ENCODE measurements at places on chromosomes 5 and 9.

DNA sequence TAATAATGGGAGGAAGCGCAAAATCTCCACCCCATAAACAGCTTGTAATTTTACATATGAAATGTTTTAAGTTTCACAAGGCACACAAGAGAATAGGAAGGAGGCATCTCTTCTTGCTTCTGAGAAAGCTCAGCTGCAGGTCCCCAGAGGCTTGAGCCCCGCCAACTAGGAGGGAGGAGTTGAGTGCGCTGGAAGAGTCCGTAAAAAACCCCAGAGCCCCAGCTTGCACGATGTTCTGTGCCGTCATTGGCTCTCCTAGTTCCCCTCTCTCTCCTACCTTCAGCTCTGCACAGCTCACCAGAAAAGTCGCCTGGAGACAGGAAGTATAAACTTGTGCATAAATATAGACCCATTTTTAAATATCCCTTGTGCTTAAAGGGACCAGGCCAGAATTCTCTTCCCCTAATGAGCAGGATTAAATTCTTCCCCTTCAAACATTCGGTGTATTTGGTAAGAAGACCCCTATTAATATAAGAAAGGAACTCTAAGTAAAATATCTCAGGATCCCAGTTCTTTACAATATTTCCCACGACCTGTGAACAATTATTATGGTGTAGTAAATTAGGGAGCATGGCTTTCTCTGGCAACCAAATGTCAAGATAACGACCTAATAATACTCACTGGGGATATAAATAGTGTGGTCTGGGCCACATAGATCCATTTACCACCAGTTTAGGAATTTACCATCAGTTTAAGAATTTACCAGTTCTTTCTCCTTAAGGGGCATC lies 13.7 kb downstream of the GLRX start:
- DNase-seq: no peak

DNA sequence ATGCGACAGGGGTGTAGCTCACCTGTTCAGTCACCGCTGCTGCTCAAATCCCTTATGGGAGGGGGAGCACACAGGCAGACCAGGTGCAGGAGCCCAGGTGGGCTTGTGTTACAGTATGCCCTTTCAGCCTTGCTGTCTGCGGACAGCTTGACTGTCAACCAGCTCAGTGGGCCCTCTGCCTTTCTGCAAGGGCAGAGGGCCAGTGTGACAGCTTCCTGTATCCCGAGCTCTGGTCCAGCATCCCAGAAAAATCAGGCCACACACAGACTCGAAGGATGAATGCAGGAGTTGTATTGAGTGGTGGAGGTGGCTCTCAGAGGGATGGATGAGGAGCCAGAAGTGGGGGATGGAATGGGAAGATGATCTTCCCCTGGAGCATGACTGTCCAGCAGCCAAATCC lies 172.2 kb downstream of the C5orf15 start:
- DNase-seq: no peak

- no peak for DNase-seq
Measured at GRCh38 chr5:15010936-15011335, 139.4 kb upstream of the ANKH start.

DNA sequence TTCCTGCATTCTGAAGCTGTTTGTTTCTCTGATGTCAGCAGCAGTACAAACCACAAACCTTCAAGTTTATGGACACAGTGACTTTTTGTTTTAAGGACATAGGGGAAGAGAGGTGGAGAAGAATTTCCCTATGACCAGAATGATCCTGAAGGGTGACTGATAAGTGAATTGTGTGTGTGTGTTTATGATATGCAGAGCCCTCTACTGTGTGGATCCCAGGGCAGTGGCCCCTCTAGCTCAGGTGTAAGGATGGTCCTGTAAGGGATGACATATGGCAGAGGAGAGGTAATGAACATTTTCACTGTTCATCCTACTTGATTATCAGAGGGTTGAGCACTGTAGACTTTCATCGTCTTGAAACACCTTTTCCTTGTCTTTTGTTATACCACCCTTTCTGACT lies 30.6 kb upstream of the TMED7 start:
- no peak for DNase-seq

DNA sequence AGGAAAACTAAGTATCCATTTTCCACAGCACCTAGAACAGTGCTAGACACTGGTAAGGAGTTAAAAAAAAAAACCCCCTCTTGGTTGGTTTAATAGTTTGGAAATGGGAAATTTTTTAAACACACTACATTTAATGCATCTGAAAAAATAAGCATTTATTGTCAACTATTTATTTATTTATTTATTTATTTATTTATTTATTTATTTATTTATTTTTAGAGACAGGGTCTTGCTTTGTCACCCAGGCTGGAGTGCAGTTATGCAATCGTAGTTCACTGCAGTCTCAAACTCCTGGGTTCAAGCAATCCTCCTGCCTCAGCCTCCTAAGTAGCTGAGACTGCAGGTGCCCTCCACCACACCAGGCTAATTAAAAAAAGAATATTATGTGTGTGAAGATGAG lies 51.6 kb downstream of the SNCAIP start:
- DNase-seq: no peak
